ENCODE measurements at places on chromosomes 13 and 19. TPM values are rescaled to one million over a fixed set of nuclear protein-coding genes. Genes with fewer than 3 reads are reported as not detected.

DNA sequence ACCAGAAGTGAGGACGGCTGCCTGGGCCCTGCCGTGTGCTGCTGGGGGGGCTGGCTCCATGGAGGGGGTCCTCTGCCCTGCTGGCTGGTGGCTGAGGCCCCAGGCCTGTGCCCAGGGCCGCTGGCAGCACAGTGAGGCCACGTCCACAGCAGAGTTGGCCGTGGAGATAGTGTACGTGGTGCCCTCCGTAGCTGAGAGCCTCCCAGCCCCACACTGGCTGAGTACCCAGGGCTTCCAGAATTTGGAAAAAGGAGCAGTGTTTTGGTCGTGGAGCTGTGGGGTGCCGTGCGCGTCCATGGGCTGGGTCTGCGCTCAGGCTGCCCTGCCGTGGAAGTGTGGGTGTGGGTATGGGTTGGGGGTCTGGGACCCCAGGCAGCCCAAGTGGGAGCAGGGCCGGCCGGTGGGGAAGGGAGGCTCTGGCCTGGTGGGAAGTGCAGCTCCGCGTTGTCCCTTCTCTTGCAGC lies 5.9 kb downstream of the PTBP1 start:
- DNase-seq, result no peak

- DNase-seq, result no peak
These were observed 17.2 kb downstream of the GTF2F2 start for GRCh38 chr13:45137526-45137925.

The COMP gene
- not detected for total RNA-seq

DNA sequence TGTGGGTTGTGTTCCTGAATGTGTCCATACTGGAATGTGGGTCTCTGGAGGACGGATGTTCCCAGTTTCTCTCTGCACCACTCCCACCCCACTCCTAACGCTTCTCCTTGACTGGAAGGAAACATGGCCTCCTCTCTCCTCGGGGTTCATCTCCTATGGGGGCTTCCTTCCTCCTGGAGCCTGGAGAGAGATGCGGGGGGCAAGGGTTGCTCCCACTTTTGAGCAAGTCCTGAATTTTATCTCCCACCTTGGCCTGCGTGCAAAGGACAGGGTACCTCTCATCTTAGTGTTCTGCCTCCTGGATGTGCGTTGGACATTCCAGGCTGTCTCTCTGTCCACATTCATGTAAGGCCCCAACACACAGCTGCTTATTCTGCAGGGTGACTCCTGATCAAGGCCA lies 52.5 kb upstream of the UQCRFS1 start:
- no peak for DNase-seq

DNA sequence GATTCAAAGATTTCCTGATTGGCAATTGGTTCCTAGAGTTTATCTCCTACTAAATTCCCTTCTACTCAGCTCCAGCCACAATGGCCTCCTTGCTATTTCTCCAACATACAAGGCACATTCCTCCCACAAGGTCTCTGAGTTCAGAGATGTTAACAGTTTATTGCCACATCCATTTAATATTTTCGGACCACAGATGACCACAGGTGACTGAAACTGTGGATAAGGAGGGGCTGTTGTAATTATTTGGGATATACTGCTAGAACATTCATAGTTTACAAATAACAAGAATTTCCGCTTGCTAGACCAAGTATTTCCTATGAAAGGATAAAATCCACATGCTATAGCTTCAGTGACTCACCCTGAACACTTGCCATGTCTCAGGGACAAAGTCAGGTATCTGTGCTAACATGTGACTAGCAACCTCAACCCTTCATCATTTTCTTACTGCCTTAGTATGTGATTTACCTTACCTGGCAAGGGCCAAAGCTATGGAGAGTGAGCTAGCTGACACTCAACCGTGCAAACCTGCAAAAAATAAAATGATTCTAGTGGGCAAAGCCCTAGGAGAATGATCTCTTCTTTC lies 117.7 kb downstream of the TBC1D4 start:
- DNase-seq, result no peak

The DIRAS1 gene
- not detected for total RNA-seq

DNA sequence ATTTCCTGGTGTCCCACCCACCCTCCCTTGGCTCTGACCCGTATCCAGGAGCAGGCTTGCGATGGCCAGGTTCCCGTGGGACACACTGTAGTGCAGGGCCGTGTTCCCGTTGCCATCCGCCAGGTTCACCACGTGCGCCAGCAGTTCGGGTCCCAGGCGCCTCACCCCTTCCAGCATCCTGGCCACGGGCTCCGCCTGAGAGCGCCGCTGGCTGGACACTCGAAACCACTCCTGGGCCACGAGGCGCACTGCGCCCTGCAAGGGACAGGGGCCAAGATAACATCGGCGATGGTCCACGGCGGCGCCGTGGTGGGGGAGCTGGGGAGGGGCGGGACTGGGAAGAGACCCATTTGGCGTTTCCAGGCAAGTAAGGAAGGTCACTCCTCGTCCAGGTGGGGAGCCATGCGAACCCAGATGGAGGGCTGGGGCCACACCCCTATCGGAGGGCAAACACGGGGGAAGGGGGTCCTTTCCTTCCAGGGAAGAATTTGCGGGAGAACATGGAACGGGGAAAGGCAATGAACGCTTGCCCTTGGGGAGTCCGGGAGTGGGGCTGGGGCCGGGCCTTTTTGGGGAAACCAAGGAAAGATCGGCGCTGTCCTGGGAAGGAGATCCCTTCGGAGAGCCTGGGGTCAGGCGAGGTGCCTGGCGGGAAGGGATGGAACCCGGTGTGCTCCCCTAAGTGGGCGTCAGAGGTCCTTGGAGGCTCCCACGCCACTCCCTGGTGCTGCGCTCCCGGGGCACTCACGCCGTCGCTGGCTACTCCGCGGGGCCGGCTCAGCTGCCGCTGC lies 9.9 kb downstream of the KANK3 start:
- no peak for DNase-seq

DNA sequence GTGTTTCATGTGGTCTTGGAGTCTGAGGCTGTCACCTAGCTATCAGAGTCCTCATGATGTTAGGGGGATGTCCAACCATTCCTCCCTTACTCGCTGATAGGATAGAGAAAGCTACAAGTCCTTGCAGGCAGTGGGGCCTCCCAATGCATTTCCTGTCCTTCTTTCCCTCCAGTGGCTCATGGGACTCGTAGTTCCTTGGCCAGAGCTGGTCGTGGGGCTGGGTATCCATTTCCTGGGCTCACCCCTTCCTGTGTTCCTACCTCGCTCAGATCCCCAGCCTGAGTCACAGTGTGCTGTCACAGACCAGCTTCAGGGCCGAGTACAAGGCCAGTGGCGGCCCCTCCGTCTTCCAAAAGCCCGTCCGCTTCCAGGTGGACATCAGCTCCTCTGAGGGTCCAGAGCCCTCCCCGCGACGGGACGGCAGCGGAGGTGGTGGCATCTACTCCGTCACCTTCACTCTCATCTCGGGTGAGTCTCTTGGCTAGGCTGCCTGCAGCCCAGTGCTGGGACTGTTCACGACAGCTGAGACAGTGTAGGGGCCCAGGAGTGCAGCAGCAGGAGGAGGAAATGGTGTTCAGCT lies 19.1 kb downstream of the TMEM150B start:
- DNase-seq, result no peak

DNA sequence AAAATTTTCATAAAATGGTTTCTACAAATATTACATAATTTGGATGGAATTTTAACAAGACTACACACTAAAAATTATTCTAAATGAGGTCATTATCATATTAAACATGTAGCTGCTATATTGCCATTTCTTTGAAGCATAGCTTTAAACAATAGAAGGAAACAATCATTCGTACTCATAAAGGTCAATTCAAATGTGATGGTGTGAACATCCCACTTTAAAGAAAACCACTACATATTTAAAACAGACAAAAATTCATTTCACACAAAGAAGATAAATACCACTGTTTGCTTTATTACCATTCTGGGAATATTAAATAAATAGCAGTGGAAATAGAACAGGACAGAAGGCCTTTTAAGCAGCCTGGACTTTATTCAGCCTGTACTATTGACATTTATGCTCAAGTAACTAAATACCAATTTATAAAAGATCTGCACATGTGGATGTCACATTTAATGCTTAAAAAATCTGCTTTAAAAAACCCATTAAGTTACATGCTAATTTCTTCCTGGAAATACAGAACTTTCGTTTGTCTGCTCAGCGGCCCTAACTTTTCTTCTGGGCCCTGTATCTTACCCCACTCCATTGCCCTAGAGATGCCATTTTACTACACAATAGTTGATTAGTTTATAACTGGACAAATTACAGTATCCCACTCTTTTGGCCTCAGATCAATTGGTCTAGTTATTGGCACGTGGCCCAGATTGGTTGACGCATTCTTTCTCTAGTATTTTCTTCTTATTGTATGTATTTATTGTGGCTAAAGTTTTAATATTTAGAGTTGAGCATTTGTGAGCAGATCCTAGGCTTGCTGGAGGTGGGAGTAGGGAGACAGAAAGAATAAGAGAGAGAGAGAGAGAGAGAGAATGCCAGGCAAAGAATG lies 215.1 kb upstream of the SPRY2 start:
- DNase-seq, result no peak

- DNase-seq, result no peak
These were observed 3.6 kb upstream of the ASF1B start for GRCh38 chr19:14139944-14140343.

The RINL gene
- not detected for total RNA-seq

DNA sequence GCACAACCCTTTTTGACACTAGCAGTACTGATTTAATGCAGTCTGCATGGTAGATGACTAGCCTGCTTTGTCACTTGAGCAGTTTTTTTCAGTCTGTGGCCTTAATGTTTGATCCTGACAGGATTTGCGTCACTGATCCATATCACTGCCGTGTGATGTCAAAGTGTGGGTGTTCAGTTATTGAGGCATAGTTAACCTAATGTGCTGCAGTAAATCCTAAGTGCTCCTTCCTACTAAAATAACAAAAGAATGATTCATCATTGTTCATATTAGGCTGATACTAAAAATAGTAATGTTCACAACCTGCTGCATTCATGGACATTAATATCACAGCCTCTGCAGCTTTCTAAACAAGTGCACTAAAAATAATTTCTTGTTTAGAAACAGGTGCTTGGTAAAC lies 121.9 kb upstream of the MLNR start:
- DNase-seq, result peak; percentile 5

GRCh38 chr13:50280441-50280937 lies 265.2 kb downstream of the KCNRG start:
- DNase-seq, result no peak

DNA sequence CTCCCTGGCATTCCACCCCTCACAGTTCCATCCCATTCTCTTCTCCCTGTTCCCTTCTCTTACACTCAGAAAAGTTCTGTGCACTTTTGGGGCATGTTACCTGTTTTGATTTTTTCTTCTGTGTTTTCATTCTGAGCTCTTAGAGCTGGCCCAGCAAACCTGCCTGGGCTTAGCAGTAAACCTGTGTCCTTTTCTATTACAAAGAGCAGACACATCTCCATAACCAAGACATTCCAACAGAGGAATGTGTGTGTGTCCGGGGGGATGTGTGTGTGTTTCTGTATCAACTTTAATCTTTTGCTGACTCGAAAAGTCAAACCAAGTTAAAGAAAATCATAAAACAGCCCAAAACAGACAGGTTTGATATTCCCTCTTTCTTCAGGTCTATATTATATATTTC lies 49.1 kb upstream of the SOX21 start:
- DNase-seq, result no peak

The ZSCAN4 gene
- not detected for total RNA-seq

- DNase-seq, result no peak
These were observed 5.7 kb downstream of the PTPRS start for GRCh38 chr19:5334824-5335500.

DNA sequence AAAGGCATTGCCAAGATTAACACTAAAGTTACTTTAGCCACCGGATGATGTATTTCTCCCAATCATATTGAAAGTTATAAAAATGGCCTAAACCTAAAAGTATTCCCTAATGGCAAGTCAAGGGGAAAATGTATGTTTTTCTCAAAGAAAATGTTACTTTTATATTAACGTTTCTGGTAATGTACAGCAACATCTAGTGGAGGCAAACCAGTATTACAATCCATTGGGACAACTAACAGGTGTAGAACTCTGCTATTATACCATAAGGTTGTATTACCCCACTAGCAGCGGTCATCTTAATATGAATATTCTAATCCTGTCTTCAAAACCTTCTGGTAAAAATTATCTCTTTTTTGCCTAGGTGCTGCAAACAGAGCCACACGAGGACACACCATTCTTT lies 69.2 kb downstream of the ZNF100 start:
- DNase-seq, result no peak

DNA sequence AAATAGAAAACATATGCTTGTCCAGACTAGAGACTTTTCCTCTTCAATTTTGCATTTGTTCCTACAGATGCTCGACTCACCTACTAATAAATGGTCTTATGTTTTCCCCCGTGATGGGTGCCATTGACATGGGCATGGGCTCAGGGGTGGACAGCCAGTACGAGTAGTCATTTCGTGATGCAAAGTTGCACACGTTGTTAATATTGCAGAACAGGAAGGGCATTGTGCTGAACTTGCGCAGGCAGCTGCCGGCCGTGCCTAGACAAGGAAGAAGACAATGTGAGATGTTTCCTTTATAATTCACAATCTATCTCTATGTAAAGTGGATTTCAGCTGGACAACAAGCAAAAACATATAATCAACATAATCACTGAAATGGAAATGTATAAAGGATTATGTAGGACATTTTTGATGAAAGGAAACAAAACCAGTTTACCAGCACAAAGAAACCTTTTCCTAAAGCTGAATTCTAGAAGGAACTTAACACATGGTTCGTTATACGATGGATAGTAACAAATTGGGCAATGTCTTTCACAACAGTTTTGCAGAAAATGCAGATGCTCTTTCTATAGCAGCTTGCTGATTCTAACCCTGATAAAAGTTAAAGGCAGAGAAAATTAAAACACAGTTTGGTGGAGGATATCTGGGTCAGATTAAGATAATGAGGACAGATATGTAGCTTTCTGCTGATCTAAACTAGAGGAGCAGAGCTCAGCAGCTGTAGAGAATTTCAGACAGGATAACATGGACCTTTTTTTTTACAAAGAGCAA lies 145.7 kb downstream of the COL4A1 start:
- no peak for DNase-seq

DNA sequence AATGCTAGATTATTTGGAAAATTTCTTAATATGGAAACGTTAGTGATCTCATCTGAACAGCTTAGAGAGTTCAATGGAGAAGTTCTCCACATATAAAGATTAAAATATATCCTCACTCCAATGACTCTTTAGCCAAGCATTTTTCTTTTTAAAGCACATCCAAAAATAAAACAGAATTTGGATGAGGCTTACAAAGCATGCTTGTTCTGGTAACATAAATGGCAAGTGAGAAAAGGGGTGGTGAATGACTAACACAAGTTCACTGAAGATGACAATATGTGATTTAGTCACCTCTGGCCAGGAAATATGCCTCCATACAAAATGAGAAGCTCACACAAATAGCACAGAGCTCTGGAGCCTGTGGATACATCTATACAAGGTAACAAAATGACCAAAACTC lies 253.0 kb downstream of the PCDH20 start:
- DNase-seq, result no peak

The BRCA2 gene
- 14.7 TPM for total RNA-seq

GRCh38 chr19:10508707-10509106 lies 5.6 kb upstream of the KEAP1 start:
- no peak for DNase-seq

- DNase-seq, result peak; percentile 72
These were observed 676.7 kb upstream of the SPRY2 start for GRCh38 chr13:81017513-81018152.

The SIAH3 gene
- total RNA-seq, result 0.08 TPM

- DNase-seq, result no peak
These were observed 796.8 kb upstream of the KLHL1 start for GRCh38 chr13:70905035-70905434.

All from SJSA1 (cell line).